Activated CD4-positive, alpha-beta T cell treated with anti-CD3 and anti-CD28 coated beads, Interleukin-2, amount 50 U/mL, for 48 hours (primary cell): ENCODE measurements at places on chromosomes 2 and 18.

GRCh38 chr2:44826601-44827000 lies 114.9 kb upstream of the SIX3 start:
- DNase-seq, result no peak

DNA sequence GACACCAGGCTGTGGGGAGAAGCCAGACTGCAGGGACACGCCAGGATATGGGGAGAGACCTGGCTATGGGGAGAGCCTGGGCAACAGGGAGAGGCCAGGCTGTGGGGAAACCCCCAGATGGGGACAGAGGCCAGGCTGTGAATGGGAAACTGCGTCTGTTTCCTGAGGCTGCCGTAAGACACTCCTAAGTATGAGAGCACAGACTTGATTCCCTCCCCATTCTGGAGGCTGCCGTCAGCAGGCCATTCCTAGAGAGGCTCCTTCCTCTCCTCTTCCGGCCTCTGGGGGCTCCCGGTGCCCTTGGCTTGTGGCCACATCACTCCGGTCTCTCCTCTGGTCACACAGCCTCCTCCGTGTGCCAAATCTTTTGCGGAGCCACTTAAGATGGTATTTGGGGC lies 32.3 kb downstream of the ADI1 start:
- DNase-seq, result no peak

GRCh38 chr18:9737006-9737405 lies 28.9 kb downstream of the RAB31 start:
- DNase-seq, result no peak

GRCh38 chr2:75174981-75175380 lies 24.3 kb downstream of the TACR1 start:
- no peak for DNase-seq

GRCh38 chr2:72956936-72957335 lies 39.6 kb downstream of the EMX1 start:
- DNase-seq, result no peak

DNA sequence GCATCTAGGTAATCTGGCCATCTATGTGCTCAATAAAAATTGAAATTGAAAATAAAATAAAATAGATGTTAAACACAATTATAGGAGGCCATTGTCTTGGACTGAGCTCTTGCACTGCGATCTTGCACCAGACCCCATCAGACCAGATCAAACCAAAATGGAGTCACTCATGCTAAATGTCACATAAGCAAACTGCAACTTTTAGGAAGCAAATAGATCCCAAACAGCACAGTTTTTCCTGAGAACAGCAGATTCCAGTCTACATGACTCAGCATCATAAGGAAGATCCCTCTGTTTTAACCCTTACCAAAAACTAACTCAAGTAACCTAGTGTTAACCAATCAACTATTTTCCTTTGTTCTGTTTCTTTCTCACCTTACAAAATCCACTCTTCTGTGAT lies 57.7 kb upstream of the LRP1B start:
- DNase-seq, result no peak

- no peak for DNase-seq
Measured at GRCh38 chr2:29397713-29398112, 282.5 kb downstream of the CLIP4 start.

GRCh38 chr18:79911344-79912270 lies 39.8 kb downstream of the SLC66A2 start:
- no peak for DNase-seq

DNA sequence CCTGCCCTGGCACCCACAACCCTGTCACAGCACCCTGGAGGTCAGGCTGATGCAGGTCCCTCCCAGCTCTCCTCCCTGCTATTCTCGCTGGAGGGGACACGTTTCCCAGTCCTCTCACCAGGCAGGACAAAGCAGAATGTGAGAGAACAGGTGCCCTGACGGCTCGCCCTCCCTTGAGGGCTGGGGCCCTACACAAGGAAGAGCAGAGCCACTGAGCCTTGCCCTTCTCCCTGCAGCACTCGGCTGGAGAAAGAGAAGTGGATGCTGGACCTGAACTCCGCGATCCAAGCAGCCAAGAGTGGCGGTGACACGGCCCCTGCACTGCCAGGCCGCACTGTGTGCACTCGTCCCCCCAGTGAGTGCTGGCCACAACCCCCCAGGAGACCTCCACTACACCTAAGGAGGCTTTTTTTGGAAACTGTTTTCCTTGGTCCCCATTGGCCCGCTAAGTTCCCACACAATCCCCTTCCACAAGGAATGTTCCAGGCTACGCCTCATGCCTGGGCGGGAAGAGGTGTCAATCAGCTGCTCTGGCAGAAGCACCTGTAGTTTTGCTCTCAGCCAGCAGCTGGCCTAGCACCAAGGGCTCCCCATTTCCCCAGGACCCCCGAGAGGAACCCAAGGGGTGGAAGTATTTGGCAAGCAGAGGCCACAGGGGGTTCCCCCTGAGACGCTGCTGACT lies 17.4 kb downstream of the STK25 start:
- DNase-seq, result no peak

- DNase-seq, result no peak
Measured at GRCh38 chr2:223082706-223083105, 30.7 kb downstream of the KCNE4 start.

GRCh38 chr2:219278655-219279150 lies 463 bp upstream of the DNAJB2 start:
- no peak for DNase-seq

- no peak for DNase-seq
Measured at GRCh38 chr2:51145761-51146160, 113.8 kb upstream of the NRXN1 start.

- DNase-seq, result peak; percentile 34
Measured at GRCh38 chr2:27723372-27724144, 48.0 kb upstream of the MRPL33 start.

DNA sequence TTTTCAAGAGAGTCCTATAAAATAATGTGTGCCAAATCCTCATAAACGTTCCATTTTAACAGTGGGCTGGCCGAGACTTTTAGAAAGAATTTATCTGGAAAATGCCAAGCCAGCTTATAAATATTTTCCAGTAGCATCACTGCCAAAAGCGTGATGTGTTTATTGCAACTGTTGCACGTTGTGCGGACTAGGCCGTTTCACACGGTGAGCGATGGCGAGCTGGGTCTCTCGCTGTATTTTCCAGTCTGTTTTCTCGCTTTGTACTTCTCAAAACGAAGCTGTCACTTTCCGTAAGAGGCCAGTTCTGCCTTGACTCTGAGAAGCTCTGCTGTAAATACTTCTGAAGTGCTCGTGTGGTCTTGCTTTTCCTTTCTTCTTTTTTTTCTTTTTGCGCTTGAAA lies 65.0 kb upstream of the ZNF236 start:
- DNase-seq, result no peak

- no peak for DNase-seq
Measured at GRCh38 chr2:43307046-43307445, 80.6 kb upstream of the ZFP36L2 start.

DNA sequence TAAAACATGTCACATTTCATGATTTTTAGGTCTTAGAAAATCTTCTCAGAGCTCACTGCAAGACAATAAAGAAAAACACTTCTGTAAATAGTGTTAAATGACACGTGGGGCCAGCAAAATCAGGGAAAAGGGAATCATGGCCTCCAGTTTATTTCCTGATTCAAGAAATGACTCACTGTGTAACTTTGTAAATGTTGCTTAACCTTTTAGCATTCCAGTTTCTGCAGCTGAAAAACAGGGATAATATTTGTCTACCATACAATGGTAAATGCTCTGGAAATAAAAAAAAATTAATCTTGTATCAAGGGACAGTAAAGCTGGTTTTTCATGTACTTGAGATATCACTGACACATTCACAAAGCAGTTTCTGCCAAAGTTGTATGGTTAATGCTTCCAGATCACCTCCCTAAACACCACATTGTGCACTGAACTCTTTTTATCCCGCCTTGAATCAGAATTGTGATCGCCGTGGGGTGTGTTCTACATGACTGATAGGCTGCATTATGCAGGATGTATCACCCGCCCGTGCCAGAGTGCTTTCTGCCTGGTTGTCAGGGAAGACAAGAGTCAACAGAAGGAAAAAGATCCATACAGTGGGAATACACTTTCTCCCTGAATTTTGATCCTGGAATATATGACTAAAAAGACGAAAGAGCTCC lies 238.8 kb downstream of the IKZF2 start:
- DNase-seq, result no peak
